AG09309 (cell line): ENCODE measurements at places on chromosomes 11 and 22.

DNA sequence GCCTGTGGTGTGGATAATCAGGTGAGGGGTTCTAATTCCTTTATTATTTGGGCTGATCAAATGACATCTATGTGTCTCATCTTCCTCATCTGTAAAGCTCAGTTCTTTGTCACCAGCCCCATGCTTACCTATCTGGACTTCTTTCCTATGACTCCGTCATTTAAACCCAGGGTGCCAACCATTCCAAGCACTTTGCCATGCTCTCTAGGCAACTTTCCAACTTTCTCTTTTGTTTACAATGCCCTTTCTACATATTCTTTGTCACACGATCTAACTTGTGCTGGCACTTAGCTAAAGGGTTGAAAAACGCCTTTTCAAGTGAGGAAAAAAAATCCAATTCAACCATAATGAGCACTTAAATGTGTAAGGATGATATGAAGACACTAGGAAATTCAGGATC lies 27.9 kb downstream of the EXPH5 start:
- no peak for DNase-seq

DNA sequence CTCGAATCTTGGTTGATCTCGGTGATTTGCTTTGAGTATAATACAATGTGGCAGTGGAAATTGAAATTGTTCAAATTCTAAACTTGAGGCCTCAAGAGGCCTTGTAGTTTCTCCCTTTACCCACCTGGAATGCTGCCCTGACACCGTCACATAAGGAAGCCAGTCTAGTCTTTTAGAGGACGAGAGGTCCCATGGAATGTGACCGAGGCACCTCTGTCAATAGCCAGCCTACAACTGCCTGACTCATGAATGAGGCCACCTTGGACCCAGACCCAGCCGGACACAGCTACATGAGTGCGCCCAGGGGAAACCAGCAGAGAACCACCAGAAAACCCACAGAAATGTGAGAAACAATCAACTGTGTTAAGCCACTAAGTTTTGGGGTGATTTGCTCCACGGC lies 52.5 kb downstream of the RPL27A start:
- DNase-seq: no peak

DNA sequence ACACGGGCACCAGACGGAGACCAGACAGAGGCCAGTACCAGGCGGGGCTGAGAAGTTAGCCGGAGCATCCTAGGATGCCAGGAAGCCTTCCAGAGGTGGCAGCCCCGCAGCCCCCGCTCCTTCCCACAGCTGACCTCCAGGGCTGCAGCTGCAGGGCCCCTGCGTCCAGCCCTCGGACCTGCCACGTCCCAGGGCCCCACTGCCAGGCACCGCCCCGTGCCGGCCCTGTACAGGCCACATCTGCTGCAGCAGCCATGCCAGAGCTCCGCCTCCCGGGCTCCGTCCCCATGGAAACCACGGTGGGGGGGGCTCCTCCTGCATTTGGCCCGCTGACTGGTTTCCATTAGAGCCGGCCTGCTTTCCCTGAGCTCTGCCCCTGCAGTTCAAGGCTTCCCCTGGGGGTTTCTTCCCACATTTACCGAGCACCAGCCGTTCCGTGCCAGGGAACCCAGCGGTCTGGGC lies 62.5 kb upstream of the PPARA start:
- DNase-seq: peak; percentile 79

- no peak for DNase-seq
Measured at GRCh38 chr11:43648888-43649287, 31.6 kb upstream of the HSD17B12 start.

GRCh38 chr22:40236131-40236665 lies 58.5 kb downstream of the TNRC6B start:
- DNase-seq: no peak

GRCh38 chr11:16956538-16957153 lies 57.6 kb downstream of the PLEKHA7 start:
- DNase-seq: no peak

GRCh38 chr22:29704528-29705285 lies 15.1 kb upstream of the CABP7 start:
- no peak for DNase-seq

GRCh38 chr11:120563703-120564572 lies 52.4 kb downstream of the GRIK4 start:
- DNase-seq: no peak

DNA sequence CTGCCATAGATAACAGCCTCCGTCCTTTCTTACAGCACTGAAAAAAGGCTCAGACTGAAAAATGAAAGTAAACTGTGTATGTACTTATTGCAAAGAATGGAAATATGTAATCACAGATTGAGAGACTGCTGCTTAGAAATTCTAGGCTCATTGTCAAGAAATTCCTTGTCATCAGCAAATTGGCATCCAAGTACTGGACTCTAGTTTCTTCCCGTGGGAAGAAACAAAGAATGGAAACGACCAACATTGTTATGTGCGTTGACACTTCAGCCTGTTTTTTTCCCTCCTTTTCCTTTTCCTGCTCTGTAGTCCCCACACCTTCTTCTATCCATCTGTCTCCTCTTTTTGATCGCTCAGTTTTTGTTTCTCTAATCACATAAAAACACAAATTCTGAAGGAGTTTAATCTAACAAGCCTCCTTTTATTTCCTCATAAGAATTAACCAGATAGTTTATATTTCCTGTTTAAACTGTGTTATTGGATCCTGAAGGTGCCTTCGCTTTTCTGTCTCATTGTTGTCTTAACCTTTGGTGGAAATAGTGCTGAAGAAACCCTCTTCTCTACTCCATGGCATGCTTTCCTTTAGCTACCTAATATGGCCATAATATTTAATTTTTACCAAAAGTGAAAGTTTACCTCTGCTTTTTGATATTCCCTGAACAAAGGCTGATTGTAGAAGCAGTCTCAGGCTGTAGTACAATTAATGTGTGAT lies 20.0 kb upstream of the CASP12 start:
- DNase-seq: peak; percentile 59

- DNase-seq: no peak
Measured at GRCh38 chr11:37849706-37850105, 1251.7 kb upstream of the RAG2 start.

GRCh38 chr11:89293965-89294679 lies 116.4 kb downstream of the TYR start:
- DNase-seq: no peak

DNA sequence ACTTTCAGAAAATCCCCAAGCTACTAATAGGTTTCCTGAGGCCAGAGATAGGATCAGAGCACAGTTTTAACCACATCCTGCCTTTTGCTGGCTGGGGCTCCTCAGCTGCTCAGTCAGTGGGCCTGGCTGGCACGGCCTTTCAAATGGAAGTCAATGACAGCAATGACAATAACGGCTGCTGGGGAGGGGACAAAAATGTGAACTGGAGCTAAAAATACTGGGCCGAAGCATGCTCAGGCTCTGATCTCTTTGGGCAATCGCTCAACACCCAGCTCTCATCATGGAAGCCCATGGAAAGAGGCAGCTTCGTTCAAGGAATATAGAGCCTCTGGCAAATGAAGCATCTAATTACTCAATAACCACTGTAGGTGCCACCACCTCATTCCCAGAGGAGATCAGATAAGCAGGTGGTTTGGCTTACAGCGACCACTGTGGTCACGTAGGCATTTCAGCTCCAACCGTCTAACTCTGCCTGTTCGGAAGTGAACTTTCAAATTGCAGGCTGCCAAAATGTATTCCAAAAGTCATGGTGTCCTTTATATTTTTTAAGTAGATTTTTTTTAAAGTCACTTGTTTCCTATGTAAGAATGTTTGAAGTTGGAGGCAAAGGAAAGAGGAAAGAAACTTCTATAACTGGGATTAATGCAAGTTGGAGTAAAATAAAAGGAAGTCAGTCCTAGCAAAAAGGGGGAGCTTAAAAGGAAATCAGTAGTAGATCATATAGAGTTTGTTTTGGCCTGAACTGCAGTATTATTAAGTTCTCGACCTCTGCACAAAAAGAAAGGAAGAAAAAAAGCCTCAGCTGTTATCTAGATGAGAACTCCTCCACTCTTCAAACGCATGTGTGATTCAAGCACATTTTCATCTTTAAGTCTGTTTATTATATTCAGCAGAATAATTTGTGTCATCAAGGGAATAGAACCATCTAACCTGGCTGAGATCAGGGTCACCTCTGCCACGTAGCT lies 14.1 kb downstream of the WT1 start:
- DNase-seq: no peak

DNA sequence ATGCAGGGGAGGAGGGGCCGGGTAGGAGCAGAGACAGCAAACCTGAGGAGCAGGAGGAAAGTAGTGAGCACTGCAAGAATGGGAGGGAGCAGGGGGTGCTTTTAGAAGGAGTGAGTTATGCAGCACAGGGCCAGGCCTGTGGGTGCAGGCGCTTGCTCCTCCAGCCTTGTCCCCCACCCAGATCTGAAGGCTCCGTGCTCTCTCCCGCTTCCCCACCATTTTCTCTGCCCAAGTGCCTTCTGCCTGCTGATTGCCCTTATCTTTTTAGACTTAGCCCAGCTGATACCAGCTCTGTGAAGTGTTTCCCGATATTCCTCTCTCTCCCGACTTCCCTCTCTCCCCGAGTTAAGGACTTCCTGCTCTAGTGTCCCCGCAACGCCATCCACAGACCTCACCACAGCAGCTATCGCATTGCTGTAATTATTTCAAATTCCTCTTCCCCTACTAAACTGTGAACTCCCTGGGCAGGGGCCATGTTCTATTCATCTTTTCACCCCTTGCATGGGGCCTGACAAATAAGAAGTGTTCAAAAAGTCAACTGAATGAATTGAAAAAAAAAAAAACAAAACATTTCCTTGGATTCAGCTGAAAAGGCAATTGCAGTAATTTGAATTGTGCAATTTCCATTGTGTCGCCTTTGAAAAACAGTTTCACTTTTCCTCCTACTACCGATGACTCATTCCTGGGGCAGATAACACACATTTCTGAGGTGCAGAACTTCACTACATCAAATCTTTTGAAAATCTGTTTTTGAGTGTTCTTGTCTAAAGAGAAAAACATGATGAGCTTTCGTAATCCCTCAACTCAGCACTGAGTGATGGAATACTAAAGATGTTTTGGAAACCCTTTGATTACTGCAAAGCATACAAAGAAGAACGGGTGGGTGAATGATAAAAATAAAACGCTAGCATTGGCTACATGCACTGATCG lies 69.7 kb upstream of the BMAL1 start:
- peak; percentile 73 for DNase-seq

DNA sequence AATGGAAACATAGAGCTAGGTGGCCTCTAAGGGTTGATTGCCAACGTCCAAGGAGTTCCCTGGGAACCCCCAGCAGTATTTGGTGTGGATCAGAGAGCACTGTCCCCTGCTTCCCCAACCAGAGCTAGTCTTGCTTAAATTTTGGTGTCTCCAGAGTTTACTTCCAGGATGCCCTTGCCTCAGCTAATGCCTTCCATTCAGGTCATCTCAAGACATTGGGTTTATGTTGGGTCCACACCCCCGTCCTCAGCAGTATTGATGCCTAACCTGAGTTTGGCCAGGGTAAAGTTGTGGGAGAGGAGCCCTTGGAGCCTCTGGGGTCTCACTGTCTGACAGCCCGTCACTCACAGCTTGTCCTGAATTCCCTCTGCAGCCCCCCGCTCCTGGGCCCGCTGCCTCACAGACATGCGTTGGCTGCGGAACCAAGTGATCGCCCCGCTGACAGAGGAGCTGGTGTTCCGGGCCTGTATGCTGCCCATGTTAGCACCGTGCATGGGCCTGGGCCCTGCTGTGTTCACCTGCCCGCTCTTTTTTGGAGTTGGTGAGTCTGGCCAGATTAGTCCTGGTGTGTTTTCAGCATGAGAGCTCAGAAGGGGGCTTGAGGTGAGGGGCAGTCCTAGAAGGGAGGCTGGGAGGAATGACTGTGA lies 1.4 kb downstream of the RCE1 start:
- DNase-seq: no peak

DNA sequence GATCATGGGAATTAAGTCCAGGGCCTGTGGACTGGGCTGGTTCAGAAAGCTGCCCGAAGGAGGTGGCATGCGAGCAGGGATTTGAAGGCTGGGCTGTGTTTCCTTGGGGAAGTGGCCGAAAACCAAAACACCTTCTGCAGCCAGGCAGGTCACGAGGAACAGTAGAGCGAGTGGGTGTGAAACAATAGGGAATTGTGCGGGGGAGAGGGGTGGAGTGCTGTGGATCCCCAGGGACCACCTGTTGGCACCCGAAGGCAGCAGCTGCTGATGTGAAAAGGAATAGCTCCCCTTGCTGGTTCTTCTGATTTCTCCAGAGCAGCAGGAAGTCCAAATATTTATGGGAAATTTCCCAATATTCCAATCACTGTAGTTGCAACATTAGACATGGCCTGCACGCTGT lies 24.6 kb downstream of the TP53I11 start:
- DNase-seq: no peak

DNA sequence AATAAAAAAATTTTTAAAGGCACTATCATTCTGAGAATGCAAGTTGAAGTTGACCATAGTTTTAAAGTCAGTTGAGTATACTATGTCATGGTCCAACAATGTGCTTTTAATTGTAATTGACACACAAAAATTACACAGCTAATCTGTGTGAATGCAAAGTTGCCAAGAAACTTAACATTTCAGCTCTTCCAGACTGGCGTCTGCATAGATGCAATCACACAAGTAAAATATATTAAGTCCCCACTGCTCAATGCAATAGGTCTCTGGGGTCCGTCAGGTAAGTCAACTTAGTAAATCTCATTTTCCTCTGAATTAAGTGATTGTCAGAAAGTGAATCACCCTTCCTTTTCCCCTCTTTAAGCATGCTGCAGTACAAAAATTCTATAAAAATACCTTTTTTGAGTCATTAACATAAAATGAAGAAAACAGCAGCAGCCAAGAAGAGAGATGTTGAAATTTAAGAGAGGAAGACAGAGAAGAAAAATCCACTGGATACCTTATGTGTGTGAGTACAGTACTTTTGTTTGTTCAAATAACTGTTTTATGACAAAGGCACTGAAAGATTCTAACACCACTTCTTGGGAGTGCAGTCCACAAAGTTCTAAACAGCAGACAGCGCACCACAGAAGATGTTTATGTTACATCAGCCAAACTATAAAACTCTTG lies 5.1 kb downstream of the FZD4 start:
- peak; percentile 68 for DNase-seq

DNA sequence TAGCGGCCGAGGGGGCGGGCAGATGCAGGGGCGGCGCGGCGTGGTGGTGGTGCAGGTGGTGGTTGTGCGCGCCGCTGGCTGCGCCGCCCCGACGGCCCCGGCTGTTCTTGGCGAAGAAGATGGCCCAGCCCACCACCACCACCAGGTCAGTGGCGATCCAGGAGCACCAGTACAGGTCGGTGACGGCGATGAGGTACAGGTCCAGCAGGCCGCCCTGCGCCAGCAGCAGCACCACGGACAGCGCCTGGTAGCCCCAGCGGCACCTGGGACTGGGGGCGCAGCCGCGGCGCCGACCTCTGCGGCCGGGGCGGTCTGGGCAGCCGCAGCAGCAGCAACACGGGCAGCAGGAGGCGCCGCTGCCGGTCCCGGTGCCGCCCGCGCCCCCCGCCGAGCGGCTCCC lies 879 bp downstream of the TMEM121B start:
- no peak for DNase-seq
